ENCODE measurements at places on chromosomes 4 and X. TPM values are rescaled to one million over a fixed set of nuclear protein-coding genes. Genes with fewer than 3 reads are reported as not detected.

GRCh38 chr4:148216866-148217814 lies 225.1 kb downstream of the NR3C2 start:
- peak; percentile 41 for DNase-seq

GRCh38 chr4:165516281-165516833 lies 137.5 kb downstream of the CPE start:
- DNase-seq: no peak

TEX11 gene
- not detected for total RNA-seq

SATL1 gene
- total RNA-seq: not detected

All from GM12878 (cell line).